ENCODE measurements at places on chromosomes 2 and 18. TPM values are rescaled to one million over a fixed set of nuclear protein-coding genes. Genes with fewer than 3 reads are reported as not detected.

TSPYL6 gene
- not detected for total RNA-seq

SLC9A4 gene
- total RNA-seq: 0.04 TPM

SLC5A7 gene
- total RNA-seq: 0.06 TPM

CYP26B1 gene
- total RNA-seq: 3.9 TPM

ZNF142 gene
- 35.5 TPM for total RNA-seq

TACR1 gene
- total RNA-seq: not detected

GALR1 gene
- not detected for total RNA-seq

TEKT4 gene
- total RNA-seq: not detected

ZNF396 gene
- 0.95 TPM for total RNA-seq

SPATA3 gene
- total RNA-seq: not detected

NEU4 gene
- total RNA-seq: not detected

DNAH7 gene
- 1.9 TPM for total RNA-seq

CREG2 gene
- 40.0 TPM for total RNA-seq

GRP gene
- not detected for total RNA-seq

IL36A gene
- not detected for total RNA-seq

CROCC2 gene
- not detected for total RNA-seq

TTR gene
- not detected for total RNA-seq

VWA3B gene
- not detected for total RNA-seq

CXCR1 gene
- total RNA-seq: not detected

HOXD11 gene
- not detected for total RNA-seq

CRACDL gene
- total RNA-seq: 0.40 TPM

ACKR3 gene
- total RNA-seq: 0.86 TPM

DNAH6 gene
- not detected for total RNA-seq

KCNG3 gene
- total RNA-seq: 2.4 TPM

All from PC-3 (cell line).